Right renal pelvis (tissue), 4 donors: ENCODE measurements at places on chromosomes 3 and 15. TPM values are rescaled to one million over a fixed set of nuclear protein-coding genes. Genes with fewer than 3 reads are reported as not detected.

The GXYLT2 gene
- polyA plus RNA-seq: 13.9 TPM

The LYZL4 gene
- polyA plus RNA-seq: not detected

The SLC28A1 gene
- polyA plus RNA-seq: 5.8 TPM

DNA sequence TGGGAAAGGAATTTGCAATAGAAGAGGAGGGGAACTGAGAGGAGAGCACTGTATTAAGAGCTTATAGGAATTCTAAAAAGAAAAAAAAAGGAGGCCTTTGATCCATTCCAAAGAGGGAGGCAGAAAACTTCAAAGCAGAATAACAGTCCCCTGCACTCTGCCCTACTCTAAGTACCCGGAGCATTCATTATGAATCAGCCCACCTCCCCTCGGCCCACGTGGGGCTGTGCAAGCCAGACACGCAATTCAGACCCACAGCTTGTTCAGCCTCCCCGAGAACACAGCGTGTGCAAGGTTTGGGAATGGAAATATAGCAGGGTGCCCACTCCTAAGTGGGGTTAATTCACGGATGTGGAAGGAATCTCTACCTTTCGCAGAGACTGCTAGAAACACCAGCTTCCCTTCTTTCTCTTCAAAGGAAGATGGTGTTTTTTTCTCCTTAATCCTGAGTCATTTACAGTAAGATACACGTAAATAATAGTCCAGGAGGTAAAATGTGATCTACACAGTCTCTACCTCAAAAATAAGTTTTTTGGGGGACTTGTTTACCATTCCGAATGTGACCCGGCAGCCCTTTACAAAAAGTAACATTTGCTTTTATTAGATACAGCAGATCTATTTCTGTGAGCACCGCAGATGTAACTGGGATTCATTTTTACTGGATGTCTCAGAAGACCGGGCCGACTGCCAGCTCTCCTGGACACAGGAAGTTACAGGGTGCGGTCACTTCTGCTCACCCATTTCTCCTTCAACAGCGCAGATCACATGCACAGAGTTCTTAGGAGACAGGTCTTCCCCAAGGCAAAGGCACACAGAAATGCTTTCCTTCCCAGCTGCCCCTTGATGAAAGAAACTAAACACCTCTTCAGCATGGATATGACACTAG is 768.5 kb upstream of the CFAP20DC start:
- no peak for DNase-seq

DNA sequence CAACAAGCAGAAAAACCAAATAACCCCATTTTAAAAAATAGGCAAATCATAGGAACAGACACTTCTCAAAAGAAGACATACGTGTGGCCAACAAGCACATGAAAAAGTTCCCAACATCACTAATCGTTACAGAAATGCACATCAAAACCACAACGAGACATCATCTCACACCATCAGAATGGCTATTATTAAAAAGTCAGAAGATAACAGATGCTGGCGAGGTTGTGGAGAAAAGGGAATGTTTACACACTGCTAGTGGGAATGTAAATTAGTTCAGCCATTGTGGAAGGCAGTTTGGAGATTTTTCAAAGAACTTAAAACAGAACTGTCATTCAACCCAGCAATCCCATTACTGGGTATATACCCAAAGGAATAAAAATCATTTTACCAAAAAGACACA is 60.7 kb downstream of the ABI3BP start:
- no peak for DNase-seq
